ENCODE measurements at places on chromosomes 2 and 18. TPM values are rescaled to one million over a fixed set of nuclear protein-coding genes. Genes with fewer than 3 reads are reported as not detected.

MC5R gene
- total RNA-seq: not detected

- H3K4me1 ChIP-seq: no peaks in the 10 kb centered on the region
- no peak for DNase-seq
- H3K4me3 ChIP-seq: no peak overlapping the region
- H3K36me3 ChIP-seq: no peaks in the 10 kb centered on the region
- H3K27ac ChIP-seq: no peak overlapping the region
- no peaks in the 10 kb centered on the region for H3K27me3 ChIP-seq
Measured at GRCh38 chr2:215465256-215465655, 29.4 kb upstream of the FN1 start.

VAMP5 gene
- total RNA-seq: 41.3 TPM

GRCh38 chr18:3451183-3451988 lies 1.4 kb downstream of the TGIF1 start:
- peaks cover 32% of the 10 kb centered on the region for H3K4me1 ChIP-seq
- peak overlapping the region; percentile 100 for H3K27ac ChIP-seq
- DNase-seq: peak; percentile 98
- H3K36me3 ChIP-seq: peaks cover 4% of the 10 kb centered on the region
- no peaks in the 10 kb centered on the region for H3K27me3 ChIP-seq

ABCG5 gene
- total RNA-seq: not detected

- no peak for DNase-seq
- H3K36me3 ChIP-seq: no peaks in the 10 kb centered on the region
- no peak overlapping the region for H3K4me3 ChIP-seq
- H3K27me3 ChIP-seq: no peaks in the 10 kb centered on the region
- H3K27ac ChIP-seq: no peak overlapping the region
Measured at GRCh38 chr2:237441605-237442274, 27.8 kb upstream of the COL6A3 start.

CCDC74A gene
- 3.3 TPM for total RNA-seq

- H3K36me3 ChIP-seq: no peaks in the 10 kb centered on the region
- peak overlapping the region; percentile 98 for H3K27ac ChIP-seq
- no peaks in the 10 kb centered on the region for H3K27me3 ChIP-seq
Measured at GRCh38 chr2:188291142-188291616, 495 bp upstream of the GULP1 start.

DNA sequence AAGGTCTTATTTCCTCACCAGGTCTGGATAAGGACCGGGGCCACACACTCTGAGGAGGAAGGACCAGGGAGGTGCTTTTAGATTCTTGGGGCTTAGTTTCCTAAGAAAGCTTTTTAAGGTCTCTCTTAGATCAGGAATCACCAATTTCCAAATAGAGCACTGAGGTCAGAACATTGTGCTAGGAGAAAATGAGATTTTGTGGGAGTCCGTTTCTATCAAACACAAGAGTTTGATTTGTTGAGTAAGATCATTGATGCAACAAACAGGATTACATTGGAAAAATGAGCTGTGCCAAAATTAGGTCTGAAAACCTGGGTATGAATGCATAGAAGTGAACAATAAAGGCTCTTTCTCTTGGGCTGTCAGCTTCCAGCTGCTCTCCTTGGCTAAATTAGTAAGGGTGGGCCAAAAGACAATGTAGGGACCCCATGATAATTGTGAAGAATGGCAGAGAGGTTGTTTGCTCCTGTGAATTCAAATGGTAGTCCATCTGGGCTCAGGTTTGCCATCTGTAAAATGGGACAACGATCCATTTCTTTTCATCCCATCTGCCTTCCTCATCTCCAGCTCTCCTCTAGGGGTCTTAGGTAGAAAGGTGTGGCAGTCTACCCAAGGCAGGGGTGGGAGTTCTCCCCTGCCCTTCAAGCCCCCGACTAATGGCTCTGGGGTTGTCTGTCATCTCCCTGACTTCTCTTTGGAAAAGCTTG lies 20.0 kb downstream of the IGFBP2 start:
- no peak for DNase-seq
- H3K4me1 ChIP-seq: no peaks in the 10 kb centered on the region
- no peak overlapping the region for H3K4me3 ChIP-seq
- H3K27me3 ChIP-seq: no peaks in the 10 kb centered on the region

DNA sequence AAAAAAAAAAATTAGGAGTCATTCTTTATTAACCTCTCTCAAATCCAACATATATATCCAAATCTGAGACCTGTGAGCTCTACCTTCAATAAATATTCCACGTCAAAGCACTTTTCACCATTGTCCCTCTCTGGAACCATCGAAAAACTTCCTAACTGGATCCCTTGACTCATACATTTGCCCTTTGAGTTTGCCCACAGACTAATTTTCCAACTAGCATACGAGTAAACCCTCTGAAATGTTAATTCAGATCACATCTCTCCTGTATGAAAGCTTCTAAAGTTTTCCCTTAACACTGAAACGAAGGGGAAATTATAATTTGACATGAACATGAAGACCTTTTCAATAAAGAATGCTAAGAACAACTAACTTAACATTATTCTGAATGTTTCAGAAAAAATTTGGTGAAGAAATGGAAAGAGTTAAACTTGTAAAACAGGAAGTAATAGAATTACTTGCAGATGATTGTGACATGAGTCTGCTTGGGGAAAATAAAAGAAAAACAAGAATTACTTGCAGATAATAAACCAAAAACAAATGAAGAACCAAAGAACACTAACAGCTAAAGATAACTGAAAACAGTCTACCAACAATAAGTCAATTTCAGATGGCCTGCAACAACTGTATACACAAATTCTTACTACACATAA lies 110.6 kb downstream of the C2orf74 start:
- peaks cover 10% of the 10 kb centered on the region for H3K36me3 ChIP-seq
- no peak overlapping the region for H3K27ac ChIP-seq
- no peak overlapping the region for H3K4me3 ChIP-seq
- no peak for DNase-seq
- H3K27me3 ChIP-seq: no peaks in the 10 kb centered on the region
- no peaks in the 10 kb centered on the region for H3K4me1 ChIP-seq

- no peaks in the 10 kb centered on the region for H3K36me3 ChIP-seq
- no peak overlapping the region for H3K4me3 ChIP-seq
- H3K27me3 ChIP-seq: no peaks in the 10 kb centered on the region
- DNase-seq: no peak
- H3K4me1 ChIP-seq: peaks cover 3% of the 10 kb centered on the region
Measured at GRCh38 chr2:29808321-29808720, 113.1 kb downstream of the ALK start.

TUBA3E gene
- total RNA-seq: not detected

DNA sequence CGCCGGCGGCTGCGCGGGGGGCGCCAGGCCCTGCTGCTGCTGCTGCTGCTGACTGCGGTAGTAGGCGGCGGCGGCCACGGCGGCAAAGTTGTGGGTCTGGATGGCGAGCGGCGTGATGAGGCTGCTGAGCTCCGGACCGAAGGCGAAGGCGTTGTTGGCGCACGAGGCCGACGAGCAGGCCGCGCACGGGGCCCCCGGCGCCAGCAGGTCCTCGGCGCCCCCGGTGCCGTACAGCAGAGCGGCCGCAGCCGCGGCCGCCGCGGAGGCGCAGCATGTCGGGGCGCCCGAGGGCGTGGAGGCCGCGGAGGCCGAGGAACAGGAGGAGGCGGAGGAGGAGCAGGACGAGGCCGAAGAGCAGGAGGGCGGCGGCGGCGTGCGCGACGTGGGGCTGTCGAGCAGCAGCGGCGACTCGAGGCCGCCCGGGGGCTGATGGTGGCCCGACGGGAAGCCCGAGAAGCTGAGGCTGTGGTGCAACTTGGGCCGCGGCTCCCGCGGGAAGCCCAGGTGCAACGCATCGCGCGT lies 1.8 kb downstream of the ZFP36L2 start:
- H3K27ac ChIP-seq: peak overlapping the region; percentile 100
- DNase-seq: peak; percentile 11
- H3K4me3 ChIP-seq: peak overlapping the region; percentile 99
- H3K27me3 ChIP-seq: no peaks in the 10 kb centered on the region

All from thyroid gland (tissue), 4 donors.